Right ventricle myocardium superior (tissue), 1 donor: ENCODE measurements at places on chromosomes 4 and X. TPM values are rescaled to one million over a fixed set of nuclear protein-coding genes. Genes with fewer than 3 reads are reported as not detected.

The TRAPPC11 gene
- total RNA-seq = 16.1 TPM

The CXorf38 gene
- total RNA-seq = 4.8 TPM

The RENBP gene
- 11.1 TPM for total RNA-seq

DNA sequence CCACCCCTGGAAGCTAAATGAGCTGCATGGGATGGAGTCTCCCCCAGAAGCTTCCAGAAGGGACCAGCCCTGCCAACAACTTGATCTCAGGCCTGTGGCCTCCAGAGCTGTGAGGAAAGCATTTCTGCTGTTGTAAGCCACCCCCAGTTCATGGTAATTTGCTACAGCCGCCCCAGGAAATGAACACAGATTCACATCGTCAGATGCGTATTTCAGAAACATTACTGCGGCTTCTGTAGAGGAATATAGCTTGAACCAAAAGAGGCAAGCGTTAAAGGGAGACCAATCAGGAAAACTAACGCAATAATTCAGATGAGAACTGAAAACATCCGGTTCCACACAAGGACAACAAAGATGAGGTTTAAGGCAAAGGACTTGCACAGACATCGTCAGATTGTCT is 128.4 kb upstream of the TBL1X start:
- DNase-seq = no peak

GRCh38 chr4:109912706-109913595 is at the start of gene EGF:
Gene EGF, plus strand, starts transcription at chr4:109912883. Its CDS starts 453 bp downstream, at chr4:109913336.
- no peak for DNase-seq

DNA sequence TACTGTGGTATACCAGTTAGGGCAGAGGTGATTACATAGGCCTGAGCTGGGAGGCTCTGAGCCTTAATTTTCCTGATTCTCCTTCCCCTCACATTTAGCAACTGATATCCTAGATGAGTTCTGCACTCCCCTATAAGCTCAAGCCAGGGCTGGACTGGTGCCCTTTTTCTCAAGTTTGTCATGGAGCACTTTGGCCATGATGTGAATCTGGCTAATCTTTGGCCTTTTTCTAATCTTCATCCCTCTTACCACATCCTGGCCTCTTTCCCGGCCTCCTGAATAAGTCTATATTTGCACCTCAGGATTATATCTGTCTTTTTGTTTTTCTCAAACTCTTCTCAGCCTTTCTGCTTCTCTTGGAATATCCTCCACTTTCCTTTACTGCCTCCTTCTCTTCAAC is 10.9 kb upstream of the LAS1L start:
- DNase-seq = no peak
